Stomach (tissue), 19 donors: ENCODE measurements at places on chromosomes 4 and X. TPM values are rescaled to one million over a fixed set of nuclear protein-coding genes. Genes with fewer than 3 reads are reported as not detected.

The KLHL34 gene
- polyA plus RNA-seq, result not detected

The ATP6AP2 gene
- polyA plus RNA-seq, result 19.2 TPM

The ZXDA gene
- polyA plus RNA-seq, result 0.55 TPM

The DNASE1L1 gene
- polyA plus RNA-seq, result 15.9 TPM

The RBMXL3 gene
- polyA plus RNA-seq, result not detected

The TMEM31 gene
- polyA plus RNA-seq, result not detected

The RGS12 gene
- 18.9 TPM for polyA plus RNA-seq
